ENCODE measurements at places on chromosomes 1 and 21.

- DNase-seq: no peak
Observed at GRCh38 chr1:91550961-91551360, 50.3 kb downstream of the CDC7 start.

DNA sequence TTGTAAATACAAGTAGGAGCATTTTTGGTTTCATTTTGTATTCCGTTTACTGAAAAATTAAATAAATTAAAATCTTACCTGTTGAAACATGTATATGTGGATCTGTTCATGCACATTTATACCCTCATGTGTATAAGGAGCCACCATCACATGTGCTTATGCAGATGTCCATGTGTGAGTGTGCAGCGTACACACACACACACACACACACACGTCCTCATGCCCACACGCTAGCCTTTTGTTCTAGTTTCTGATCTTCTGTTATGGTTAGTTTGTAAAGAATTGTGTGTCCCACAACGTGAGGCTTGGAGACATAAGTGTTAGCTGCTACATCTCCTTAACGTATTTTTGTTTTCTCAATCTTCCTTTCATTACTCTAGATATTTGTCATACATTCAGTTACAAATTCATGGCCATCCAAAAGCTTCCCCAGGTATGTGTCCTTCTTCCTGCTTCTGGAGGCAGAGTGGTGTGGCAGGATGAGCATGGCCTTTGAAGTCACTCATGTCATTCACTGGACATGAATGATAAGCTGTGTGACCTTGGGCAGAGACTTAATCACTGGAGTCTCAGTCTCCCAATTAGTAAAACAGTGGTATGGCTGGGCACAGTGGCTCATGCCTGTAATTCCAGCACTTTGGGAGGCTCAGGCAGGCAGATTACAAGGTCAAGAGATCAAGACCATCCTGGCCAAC lies 54.6 kb downstream of the TENT5C start:
- no peak for DNase-seq

GRCh38 chr1:15764269-15764764 lies 5.7 kb downstream of the FBLIM1 start:
- no peak for DNase-seq

DNA sequence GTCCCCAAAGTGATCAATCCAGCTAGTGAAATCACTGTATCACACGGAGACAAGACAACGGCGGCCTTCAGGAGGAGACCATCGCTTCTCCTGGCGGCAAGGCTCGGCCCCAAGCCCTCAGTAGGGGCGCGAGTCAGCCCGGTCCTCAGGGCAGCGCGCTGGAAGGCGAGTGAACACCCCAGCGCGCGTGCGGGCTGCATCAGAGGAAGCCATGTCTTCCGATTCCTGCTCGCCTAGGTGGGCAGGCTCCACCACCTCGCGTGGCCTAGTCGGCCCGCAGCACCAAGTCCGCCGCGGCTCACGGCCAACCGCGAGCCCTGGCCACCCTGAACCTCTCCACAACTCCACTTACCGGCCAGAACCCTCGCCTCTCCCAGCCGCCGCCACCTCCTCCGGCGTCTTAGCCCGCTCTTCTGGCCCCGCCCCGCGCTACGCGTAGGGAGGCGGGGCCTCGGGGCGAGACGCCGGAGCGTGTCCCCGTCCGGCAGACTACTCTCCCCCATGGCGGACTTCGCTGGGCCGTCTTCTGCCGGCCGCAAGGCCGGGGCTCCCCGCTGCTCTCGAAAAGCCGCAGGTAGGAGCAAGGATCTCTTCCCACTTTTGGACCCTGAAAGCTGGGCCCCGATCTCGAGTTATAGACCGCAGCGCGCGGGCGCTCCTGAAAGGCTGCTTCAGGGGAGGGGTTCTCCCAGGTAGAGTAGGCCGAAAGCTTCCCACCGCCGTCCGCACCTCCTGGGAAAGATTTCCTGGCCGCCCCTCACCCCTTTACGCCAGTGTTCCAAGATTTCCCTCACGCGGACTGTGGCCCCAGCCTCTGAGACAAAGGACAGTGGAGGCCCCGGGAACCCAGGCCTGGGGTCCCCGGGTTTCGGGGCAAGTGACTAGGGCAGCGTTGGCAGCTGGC lies at the start of the genes GLMN and RPAP2:
Gene GLMN (minus strand): TSS at position 415 of the 904 bp plus-strand sequence. CDS start 988 bp downstream, outside the sequence.
Gene RPAP2 (plus strand): TSS at position 487 of the 904 bp plus-strand sequence. CDS start 15 bp downstream, at position 502.
- peak; percentile 86 for DNase-seq

DNA sequence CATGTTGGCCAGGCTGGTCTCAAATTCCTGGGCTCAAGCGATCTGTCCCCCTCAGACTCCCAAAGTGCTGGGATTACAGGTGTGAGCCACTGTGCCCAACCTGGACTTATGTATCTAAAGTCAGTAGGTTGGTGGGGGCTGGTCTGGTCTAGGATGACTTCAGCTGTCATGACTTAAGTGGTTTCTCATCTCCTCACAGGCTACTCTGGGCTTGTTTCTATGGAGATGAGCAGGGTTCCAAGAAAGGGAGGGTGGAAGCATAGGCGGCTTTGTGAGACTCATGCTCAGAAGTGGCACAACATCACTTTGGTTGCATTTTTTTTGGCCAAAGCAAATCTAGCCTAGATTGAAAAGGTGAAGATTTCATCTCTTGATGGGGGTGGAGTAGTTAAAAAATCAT lies 115.9 kb upstream of the IVNS1ABP start:
- DNase-seq: no peak

DNA sequence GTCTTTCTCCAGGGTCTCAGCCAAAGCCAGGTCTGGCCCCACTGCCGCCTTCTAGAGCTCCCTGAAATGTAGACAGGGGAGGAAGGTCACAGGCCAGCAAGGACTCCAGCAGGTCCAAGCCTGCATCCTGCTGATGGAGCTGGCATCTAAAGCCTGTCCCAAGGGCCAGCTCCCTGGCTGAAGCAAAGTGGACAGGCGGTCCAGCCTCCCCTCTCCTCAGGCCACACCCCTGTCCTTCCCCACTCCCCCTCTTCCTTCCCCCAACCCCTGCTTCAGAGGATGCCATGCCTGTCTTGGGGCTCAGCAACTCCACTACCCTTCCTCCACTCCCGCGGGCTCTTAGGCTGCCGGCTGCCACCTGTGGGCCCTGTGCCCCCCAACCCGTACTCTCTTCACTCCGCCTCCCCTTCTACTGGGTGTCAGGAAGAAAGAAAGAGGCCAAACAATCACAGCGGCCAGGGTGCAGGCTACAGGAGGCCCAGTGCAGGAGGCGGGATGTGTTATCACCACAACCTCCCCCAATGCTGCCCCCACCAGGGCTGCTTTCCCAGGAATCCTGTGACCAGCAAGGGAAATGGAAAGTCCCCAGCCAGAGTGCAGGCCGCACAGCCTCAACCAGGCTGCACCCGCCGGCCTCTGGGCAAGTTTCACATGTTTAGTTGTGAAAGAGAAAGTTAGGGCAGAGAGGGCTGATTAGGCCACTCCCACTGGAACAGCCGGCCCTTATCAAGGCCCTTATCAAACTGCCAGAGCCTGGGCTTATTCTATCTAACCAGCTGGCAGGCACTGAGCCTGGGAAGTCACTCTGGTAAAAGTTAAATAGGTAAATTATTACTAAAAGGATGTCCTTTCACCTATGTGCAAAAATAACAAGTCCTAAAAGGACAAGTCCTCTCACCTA lies 34.1 kb downstream of the ACOT7 start:
- peak; percentile 25 for DNase-seq

GRCh38 chr1:32047701-32048100 lies 25.0 kb upstream of the TMEM39B start:
- DNase-seq: peak; percentile 47

DNA sequence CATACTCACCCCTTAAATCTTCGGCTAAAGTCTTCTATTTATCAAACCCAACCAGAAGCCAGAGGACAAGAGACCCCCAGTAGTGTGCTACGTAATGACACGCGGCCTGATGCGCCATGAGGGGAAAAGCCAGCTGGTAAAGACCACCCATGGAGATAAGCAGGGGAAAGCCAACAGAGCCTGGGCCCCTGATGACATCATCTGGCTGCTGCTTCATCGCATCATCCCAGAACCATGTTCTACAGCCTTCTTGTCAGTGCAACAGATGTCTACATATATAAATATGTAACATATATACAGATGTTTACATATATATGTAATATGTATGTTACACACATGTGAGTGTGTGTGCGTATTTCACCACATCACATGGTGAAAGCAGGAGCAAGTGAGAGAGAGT lies 81.7 kb upstream of the VANGL1 start:
- peak; percentile 50 for DNase-seq

DNA sequence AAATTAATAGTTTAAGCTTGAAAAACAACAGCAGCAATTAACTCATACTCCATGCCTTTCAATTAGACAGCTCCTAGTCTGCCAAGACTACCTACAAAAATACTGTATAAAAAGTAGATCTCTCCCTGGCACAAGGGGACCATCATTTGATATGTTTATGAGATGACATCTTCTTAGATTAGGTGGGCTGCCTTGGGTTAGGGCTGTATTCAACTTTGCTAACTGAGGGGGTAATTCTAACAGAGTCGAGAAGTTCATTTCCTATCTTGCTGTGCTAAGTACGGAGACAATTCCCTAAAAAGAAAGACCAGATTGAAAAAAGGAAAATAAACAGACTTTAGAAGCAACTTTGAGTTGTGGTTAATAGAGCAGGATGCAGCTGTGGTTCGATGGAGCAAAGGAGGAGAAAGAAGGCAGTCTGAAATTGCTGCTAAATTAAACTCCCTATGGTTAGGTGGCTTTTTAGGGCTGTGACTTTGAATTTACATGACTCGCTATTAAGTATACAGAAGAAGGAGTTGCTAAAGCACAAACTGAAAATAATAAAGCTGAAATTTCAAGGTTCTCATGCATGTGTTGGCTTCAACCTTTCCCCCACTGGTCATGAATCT lies 75.4 kb downstream of the CDC7 start:
- DNase-seq: no peak

GRCh38 chr1:183611021-183611420 lies 20.8 kb upstream of the NCF2 start:
- DNase-seq: no peak

DNA sequence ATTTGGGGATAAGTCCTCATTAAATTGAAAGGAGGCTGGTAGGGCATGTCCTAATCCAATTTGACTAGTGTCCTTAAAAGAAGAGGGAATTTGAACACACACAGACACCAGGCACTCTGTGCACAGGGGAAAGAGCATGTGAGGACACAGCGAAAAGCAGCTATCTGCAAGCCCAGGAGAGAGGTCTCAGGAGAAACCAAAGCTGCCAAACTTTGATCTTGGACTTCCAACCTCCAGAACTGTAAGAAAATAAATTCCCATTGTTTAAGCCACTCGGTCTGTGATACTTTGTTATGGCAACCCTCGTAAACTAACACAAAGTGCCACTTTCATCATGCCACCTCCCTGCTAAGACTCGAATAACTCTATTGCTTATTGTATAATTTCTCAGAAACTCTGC lies 13.8 kb downstream of the PLA2G4A start:
- no peak for DNase-seq

GRCh38 chr1:159239551-159240220 lies 35.0 kb downstream of the ACKR1 start:
- no peak for DNase-seq

GRCh38 chr1:19204446-19205266 lies 5.4 kb downstream of the UBR4 start:
- peak; percentile 6 for DNase-seq

DNA sequence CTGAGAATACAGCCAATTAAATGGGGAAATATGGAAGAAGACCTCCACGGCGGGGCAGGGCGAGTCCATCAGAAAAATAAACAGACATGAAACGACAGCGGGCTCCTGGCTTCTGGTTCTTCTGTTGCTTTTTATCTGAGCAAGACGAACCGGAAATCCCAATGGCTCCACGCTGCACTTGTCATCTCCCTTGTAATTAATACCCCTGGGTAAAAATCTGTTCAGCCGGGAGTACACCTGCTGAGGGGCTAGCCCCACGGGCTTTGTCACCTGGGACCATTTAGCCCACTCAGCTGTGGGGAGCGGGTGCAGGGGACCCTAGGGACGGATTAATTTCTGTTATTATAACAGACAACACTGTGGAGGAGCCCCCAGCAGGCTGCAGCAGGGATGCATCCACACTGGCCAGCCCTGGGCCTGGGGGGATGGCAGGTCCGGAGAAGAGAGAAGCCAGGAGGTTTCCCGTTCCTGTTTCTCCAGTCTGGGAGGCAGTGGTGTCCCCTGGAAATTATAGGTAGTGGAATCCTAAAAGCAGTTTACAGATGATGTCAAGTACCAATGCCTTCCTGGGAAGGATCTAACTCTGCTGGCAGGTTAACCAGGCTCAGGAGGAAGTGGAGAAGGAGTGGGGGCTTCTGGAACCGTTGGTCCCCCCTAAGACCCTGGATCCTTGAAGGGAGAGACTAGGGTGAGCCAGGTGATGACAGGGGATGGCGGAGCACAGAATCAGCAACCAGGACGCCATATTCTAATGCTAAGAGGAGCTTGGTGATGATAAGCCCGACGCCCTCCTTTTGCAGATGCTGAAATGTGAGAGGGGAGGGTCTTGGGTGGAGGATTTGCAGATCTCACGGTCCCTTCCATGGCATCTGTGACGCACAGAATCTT lies 566.1 kb downstream of the PTPRU start:
- no peak for DNase-seq

- DNase-seq: no peak
Observed at GRCh38 chr1:52544665-52545525, 8.0 kb downstream of the TUT4 start.

DNA sequence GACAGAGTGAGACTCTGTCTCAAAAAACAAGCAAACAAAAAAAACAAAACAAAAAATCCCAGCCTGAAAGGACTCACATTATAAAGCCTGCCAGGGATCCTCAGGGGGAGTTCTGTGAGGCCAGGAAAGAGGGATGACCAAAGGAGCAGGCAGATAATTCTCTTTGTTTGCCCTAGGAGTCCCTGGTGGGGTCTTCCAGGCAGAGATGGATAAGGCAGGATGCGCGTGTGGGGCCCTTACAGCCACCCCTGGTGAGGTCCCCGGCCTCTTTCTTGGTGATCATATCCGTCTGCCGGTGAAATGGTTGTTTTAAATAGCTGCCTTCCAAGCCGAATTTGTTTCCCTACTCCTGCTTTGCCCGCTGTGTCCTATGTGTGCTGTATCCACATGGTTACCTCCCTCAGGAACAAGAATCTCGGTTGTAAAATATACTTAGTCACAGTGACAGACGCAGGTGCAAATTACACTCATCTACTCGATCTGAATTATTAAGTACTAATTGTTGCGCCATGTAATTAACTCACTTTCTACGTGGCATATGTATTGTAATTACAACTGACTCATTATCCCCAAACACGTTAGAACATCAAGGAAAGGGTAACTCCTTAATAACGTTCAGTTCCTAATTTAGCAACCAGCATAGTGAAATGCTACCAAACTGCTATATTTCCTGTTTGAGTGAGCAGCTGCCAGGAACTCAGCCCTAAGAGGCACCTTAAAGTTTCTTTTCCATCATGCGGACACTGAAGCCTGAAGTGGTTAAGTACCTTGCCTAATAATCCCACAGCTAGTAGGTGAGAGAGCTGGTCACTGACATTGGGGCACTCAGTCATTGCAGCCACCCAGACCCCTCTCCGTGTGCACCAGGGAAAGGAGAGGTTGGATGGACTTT lies 106.4 kb downstream of the ZSCAN20 start:
- no peak for DNase-seq

DNA sequence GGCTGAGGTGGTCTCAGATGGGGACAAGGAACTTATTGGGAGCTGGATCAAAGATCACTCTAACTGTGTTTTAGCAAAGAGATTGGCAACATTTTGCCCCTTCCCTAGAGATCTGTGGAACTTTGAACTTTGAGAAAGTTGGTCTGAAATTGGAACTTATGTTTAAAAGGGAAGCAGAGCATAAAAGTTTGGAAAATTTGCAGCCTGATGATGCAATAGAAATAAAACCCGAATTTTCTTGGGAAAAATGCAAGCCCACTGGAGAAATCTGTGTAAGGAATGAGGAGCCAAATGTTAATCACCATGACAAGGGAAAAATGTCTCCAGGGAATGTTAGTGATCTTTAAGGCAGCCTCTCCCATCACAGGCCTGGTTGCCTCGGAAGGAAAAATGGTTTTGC lies 17.2 kb downstream of the CFH start:
- DNase-seq: no peak

Measured in fibroblast of skin of right biceps (primary cell).